ENCODE measurements at places on chromosomes 7 and 10.
A peak's percentile ranks its signal among the peaks of the same experiment; 100 is the strongest.

- no peak for DNase-seq
Measured at GRCh38 chr7:8923164-8923806, 489.9 kb downstream of the NXPH1 start.

- DNase-seq: no peak
Measured at GRCh38 chr10:112525200-112525599, 78.2 kb downstream of the VTI1A start.

- no peak for DNase-seq
Measured at GRCh38 chr7:22477876-22478450, 22.0 kb downstream of the STEAP1B start.

- no peak for DNase-seq
Measured at GRCh38 chr10:43647576-43647975, 1.1 kb downstream of the ZNF32 start.

GRCh38 chr7:2023877-2024566, 208.7 kb downstream of the MAD1L1 start:
- DNase-seq: peak; percentile 4

- DNase-seq: no peak
Measured at GRCh38 chr10:5575482-5576153, 50.9 kb downstream of the CALML3 start.

- DNase-seq: no peak
Measured at GRCh38 chr7:6228361-6229229, 43.8 kb downstream of the CYTH3 start.
